Mucosa of gallbladder (tissue), 1 donor: ENCODE measurements at places on chromosomes 16 and 17.

GRCh38 chr16:57503366-57503765, 17.1 kb upstream of the DOK4 start:
- no peak for DNase-seq

DNA sequence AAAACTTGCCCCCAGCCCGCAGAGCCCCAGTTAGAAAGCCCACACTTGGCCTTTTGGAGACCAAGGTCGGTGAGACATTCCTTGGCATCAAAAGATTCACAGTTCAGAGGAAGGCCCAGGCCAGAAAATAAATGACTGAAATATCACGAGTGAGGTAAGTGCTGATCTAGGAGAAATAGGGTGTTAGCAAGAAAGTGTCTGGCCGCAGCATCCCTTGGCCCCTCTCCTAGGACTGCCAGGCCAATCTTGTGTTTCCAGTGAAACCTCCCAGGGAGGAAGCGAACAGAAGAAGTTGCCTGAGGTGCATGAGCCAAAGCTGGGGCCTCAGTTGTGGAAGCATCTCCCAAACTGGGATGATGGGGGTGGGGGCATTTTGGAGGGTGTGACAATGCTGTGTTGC, 22.5 kb upstream of the NSMCE1 start:
- DNase-seq, result no peak

- peak; percentile 79 for DNase-seq
Measured at GRCh38 chr16:86566601-86566965, at the start of gene FOXC2. TSS of gene FOXC2 (plus strand) at chr16:86566829. CDS start at chr16:86567336, 507 bp downstream.

- DNase-seq, result no peak
Measured at GRCh38 chr17:19372439-19372838, 5.9 kb upstream of the MAPK7 start.

DNA sequence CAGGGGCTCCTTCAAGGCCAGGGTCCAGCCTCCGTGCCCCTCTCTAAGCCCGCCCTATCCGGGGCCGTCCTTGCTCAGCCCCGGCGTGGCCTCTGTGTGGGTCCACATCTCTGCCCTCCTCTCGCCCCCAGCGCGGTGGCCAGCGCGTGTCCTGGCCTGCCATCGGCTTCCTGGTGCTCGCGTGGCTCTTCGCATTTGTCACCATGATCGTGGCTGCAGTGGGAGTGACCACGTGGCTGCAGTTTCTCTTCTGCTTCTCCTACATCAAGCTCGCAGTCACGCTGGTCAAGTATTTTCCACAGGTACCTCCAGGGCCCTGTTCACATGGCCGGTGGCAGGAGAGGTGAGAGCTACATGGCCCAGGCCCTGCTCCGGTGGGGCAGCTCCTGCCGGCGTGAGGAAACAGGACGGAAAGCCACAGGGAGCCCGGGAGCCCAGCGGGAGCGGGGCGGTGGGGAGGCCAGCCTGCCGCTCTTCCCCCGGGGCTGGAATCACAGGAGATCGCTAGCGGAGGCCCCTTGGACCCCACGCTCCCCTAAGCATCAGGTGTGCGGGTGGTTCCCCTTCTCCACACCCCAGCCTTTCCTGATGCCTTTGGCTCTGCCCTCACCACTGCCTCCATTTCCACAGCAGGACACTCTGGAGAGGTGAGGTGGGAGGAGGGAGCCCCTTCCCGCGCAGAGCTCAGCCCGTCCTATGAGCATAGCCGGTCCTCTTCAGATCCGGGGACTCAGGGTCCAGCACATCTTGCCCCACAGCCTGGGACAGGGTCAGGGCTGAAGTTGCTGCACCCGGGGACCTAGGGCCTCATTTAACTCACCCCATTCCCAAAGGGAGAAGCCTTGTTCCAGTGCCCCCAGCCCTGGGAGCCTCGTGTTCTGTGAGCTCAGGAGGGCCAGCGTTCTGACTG, 10.2 kb downstream of the TAX1BP3 start:
- DNase-seq, result no peak

DNA sequence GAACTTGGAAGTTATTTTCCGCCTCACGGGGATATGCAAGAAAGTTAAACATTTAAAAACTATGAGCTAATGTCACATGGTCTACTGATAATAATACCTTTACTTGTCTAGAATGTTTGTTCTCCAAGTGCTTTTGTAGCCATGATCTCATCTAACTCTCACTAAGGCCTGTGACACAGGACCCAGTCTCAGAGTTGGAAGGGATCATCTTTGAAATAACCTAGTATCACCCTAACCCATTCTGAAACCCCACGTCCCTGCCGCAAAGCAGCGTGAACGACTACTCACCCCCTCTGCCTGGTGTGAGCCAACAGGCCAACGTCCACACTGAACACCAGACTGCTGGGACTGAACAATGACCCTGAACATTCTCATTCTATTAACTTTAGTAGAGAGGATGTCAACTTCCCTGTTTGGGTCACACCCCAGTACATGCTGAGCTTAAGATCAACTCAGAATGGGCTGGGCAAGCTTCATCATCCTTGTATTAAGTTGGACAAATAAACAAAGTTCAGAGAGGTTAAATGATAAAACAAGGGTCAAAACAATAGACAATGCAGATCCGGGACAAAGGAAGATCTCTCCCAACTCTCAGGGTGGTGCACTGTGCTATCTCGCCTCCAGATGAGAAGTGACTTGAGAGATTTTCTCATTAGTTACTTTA, 54.8 kb upstream of the BCAR1 start:
- peak; percentile 58 for DNase-seq

DNA sequence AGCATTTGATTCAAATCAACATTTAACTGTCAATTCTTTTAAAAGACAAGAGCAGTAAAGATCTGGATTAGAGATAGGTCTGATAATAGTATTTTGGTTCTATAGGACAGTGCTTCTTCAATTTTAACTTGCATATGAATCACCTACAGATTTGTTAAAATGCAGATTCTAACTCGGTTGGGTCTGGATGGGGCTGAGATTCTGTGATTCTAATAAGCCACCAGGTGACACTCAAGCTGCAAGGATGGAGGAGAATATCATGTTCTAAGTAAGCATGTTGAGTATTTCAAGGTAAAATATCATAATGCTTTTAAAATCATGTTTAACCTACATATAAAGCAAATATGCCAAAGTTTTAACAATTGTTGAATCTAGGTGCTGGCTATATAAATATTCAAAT, 15.8 kb downstream of the TSPOAP1 start:
- DNase-seq, result no peak

- DNase-seq, result peak; percentile 26
Measured at GRCh38 chr16:10629592-10629963, 49.2 kb upstream of the EMP2 start.

DNA sequence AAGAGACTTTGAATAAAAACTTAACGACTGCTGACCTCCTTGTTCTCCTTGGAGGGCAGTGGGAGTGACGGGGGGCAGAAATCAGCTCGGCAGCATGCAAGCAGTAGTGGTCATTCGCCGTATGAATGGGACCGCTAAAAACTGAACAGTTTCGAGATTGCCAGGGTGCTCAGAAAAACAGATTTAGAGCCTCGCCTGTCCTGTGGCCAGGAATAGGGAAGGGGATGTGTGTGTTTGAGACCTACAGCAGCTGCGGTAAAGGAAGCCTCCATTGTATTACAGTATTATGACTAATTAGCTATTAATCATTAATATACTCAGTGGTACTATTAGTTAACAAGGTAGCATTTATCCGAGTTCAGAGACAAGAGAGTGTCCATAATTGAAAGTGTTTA, 670 bp upstream of the ZNF652 start:
- no peak for DNase-seq

DNA sequence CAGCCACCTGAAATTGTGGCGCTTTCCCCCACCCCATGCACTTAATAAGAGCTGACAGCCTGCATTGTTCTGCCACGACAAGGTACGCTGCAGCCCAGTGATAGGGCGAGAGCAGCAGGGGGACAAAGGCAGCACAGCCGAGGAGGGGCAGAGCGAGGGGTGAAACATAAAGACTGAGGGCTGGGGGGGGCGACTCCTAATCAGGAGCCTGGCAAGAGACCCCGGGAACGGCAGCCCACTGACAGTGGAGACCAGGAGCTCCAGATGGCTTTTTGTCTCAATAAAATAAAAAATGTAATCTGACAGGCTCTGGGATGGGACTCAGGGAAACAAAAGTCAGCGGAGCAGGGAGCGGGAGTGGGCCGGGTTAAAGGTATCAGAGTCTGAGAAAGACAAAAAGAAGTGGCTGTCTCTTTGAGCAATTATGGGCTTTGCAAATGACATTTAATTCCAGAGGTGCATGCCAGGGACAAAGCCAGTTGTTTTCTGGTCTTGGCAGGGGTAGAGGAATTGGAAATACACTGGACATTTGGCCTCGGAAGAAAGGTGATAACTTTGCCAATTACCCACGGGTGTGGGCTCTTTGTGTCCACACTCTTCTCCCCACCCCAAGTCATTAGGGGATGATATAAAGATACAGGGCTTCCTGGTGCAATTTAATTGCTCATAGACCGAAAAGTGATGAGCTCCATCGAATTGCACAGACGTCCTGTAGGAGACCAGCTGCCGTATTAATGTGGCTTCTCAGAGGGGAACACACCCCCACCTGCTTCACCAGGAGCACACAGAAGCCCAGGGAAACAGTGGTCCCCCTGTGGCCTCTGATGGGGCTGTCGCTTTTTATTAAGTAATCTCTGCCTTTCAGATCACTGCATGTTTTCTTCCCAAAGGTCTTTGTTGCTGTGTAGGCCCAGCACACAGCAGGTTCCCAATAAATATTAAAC, 17.6 kb upstream of the CCDC182 start:
- DNase-seq, result no peak

DNA sequence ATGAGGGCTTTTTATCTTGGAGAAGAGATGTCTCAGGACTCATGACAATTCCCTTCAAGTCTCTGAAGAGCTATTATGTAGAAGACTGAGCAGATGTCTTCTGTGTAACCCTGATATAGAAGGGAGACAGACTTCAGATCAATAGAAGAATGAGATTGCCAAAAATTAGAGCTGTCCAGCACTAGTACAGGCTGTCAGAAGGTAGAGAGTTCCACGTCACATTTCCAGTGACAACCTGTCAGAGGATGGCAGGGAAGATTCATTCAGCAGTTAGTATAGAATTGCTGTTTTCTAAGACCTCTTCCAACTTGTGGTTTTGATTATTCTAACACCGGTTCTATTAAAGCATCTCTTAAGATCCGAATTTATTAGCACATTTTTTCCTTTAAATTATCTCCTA, 520.6 kb downstream of the RBFOX1 start:
- no peak for DNase-seq

DNA sequence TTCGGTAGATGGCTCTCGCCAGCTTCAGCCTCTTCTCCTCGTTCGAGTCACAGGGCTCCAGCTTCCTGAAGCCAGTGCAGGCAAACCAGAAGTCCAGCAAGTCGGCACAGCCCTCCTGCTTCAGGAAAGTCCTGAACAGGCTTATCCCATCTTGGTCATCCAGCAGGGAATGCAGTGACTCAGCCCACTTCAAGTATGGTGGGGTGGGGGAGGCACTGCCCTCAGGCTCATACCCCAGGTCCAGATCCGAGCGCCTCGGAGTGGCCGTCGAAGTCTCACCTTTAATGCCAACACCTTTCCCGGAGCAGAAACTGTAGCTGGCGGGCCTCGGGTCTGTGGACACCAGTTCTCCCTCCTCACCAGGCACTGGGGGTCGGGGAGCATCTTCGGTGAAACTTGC, 5.9 kb downstream of the AXIN1 start:
- no peak for DNase-seq

- no peak for DNase-seq
Measured at GRCh38 chr16:5006348-5007193, 27.2 kb downstream of the NAGPA start.

GRCh38 chr17:12566291-12566690, 99.4 kb upstream of the MYOCD start:
- DNase-seq, result no peak
